ENCODE measurements at places on chromosomes 3 and 15.

DNA sequence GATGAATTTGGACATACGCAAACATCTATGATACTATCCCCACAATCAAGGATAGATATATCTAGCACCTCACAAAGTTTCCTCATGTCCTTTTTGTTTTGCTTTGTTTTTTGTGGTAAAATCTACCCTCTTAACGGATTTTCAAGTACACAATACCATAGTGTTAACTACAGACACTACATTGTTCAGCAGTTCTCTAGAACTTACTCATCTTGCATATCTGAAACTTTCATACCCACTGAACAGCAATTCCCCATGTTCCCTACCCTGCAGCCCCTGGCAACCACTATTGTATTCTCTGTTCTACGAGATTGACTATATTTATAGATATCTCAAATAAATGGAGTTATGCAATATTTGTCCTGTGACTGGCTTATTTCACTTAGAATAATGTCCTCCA is 58.1 kb upstream of the TJP1 start:
- no peak for DNase-seq

GRCh38 chr15:72474466-72474911 is 359 bp downstream of the ARIH1 start:
- no peak for DNase-seq

DNA sequence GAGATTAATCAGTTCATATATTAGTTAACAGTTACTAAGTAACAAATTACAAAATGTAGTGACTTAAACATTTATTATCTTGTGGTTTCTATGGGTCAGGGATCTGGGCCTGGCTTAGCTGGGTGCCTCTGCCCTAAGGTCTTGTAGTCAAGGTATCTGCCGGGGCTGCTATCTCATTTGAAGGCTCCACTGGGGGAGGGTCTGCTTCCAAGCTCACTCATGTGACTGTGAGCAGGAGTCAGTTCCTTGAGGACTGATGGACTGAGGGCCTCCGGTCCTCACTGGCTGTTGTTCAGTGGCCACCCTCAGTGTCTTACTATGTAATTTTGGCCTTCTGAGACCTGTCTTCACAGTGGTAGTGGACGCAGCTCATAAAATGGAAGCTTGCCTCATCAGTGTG is 135.9 kb upstream of the PLXNA1 start:
- DNase-seq, result no peak

GRCh38 chr3:13045904-13046568 is 27.2 kb downstream of the IQSEC1 start:
- DNase-seq, result no peak

DNA sequence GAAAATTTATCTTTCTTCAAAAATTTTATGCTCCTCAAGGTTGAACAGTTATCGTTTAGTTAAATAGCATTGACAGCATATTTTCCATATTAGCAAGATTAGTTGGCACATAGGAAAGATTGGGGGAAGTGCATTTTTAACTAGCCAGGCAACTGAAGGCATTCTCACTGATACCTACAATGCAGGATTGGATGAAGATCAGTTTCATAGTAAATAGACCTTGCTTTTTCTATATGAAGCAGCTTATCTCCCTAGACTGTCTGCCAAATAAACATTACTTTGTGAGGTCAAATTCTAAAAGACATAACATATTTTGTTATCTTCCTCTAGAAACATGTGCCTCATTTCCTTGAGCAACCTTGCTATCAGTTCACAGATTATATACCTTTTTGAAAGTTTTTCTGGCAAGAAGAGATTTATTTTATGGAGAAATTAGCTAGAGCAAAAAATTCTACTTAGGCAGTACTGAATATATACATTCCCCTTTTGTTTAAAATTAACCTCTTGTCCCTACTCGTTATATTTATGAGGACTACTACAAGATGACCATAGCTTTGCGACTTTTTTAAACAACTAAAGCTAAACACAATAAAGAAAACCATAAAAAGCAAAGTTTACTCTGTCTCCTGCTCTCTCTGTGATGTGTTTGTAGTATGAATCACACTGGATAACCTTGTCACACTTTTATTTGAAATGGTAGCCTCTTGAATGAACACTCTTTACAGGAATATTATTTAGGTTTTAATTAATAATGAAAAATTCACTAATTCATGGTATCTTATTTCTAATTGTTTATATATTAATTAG is 654.9 kb upstream of the TBL1XR1 start:
- DNase-seq, result no peak

GRCh38 chr3:183818041-183818620 is 7.2 kb downstream of the MAP6D1 start:
- DNase-seq, result no peak

- no peak for DNase-seq
Observed at GRCh38 chr3:81643721-81644120, 117.7 kb downstream of the GBE1 start.

GRCh38 chr15:78083687-78084448 is 6.4 kb upstream of the TBC1D2B start:
- DNase-seq, result no peak

GRCh38 chr3:113051302-113051711 is 60.5 kb downstream of the GTPBP8 start:
- DNase-seq, result peak; percentile 87

DNA sequence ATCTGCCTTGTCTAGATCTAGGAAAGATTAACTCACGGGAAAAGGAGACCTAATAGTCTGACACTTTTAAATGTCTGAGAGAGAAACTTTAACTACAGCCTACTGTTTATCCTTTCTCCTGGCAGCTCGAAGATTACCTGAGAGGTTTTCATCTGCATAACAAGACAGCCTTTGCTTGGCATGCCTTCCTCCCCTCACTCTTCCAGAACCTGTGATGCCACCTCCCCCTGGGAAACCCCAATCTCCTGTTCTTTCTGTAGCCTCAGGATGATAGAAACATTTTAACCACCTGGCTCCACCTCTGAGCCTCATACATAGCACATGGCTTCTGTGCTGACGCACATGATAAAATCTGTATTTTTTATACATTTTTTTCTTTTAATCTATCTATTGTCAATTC is 420.8 kb downstream of the CNTN6 start:
- DNase-seq, result no peak

GRCh38 chr15:50247819-50248655 is 17.5 kb downstream of the HDC start:
- DNase-seq, result no peak

- DNase-seq, result no peak
Observed at GRCh38 chr3:177123822-177124221, 73.5 kb downstream of the TBL1XR1 start.

- DNase-seq, result no peak
Observed at GRCh38 chr3:9345041-9345440, 17.8 kb upstream of the THUMPD3 start.

DNA sequence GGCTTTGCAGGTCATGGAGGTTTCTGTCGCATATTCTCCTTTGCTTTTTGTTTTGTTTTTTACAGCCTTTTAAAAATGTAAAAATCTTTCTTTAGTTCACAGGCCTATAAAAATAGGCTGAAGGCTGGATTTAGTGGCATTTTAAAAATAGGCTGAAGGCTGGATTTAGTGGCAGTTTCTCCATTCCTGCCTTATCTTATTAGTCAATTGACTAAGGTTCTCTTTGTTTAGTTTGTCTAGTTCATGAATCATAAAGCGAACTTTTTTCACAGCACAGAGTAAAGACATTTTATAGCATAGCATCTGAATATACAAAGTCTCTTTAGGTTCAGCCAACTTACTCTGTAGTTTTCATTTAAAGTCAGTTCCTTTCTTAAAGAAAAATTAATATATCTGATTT is 31.4 kb downstream of the AP4E1 start:
- DNase-seq, result no peak

DNA sequence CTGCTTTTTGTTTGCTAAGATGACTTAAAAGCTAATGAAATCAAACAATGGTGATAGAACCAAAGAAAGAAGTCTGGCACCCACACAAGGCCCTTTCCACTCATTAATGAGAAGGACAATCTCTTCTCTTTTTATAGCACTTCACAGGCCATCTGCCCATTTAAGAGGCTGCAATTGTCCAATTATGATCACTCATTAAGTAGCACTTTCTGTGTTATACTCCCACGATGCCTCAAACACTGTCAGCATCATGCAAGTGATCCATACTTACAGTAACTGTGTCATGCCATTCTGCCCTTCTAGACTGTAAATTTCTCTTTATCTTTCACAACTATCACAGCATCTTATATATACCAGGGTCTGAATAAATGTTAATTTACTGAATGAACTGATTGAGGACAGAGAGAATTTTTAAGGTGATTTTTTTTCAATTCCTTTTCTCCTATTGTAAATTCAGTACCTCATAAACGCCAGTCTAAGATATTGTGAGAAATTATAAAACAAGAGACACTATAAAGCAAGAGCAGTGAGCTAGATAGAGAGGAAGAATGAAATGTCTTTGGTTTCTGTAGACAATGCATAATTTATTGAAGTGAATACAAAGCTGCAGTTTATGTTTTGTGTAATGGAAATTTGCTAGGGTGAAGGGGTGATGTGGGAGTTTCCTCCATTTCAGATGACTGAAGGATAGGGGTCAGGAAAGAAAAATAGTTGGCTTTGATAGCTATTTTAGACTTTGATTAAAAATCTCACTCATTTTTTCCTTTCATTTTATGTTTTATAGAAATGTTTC is 17.3 kb downstream of the CD200 start:
- no peak for DNase-seq

DNA sequence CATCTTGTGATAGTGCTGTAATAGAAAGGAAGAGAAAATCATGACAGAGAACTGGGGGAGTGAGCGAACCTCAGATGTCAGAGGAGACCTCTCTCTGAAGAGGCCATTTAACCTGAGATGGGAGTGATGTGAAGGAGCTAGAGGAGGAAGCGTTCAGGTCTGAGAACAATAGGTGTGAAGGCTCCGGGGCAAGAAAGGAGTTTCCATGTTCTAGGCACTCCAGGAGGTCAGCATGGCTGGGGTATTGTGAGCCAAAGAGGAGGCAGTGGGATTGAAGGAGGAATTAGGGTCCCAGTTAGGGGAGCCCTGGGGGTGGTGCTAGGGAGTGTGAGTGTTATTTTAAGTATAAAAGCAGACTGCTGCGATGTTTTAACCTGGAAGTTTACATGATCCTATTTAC is 8.8 kb upstream of the FILIP1L start:
- DNase-seq, result no peak

GRCh38 chr15:88127432-88127790 is 129.1 kb downstream of the NTRK3 start:
- no peak for DNase-seq

- no peak for DNase-seq
Observed at GRCh38 chr15:99702895-99703602, 30.2 kb downstream of the LYSMD4 start.

DNA sequence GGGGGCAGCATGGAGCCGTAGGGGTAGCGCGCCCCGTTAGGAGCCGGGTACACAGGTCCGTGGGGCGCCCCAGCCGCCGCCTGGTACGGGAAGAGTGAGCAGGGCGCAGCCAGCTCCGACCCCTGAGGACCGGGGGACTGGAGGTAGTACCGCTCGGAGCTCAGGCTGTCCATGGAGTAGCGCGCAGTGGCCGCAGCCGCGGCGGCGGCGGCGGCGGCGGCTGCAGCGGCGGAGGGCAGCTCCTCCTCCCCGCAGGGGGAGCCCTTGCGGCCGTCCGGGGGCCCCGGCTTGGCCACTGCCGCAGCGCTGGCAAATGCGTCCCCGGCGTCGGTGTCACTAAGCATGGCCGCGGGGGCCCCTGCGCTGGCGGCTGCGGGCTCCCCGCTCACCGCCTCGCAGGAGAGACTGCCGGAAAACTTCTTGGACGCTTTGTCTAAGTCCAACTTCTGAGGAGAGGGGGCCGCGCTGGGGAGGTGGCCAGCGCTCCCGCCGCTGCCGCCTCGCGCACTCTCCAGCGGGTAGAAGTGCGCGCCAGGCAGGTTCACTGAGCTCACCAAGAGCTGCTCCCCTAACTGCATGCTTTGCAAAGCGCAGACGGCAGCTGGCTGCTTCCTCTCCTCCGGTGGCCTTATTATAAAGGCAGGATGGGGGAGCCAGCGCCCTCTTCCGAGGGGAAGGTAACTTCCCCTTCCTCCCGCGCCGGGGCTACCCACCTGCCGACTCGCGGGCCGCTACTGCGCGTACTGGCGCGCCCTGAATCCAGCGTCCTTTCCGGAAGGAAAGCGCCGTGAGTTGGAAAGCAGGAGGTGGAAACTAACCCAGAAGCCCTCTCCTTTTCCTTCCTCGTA is at the start of gene EOMES:
EOMES (minus strand) TSS at position 607 of the 848 bp plus-strand sequence; CDS start at position 578, 29 bp downstream.
- DNase-seq, result peak; percentile 82

DNA sequence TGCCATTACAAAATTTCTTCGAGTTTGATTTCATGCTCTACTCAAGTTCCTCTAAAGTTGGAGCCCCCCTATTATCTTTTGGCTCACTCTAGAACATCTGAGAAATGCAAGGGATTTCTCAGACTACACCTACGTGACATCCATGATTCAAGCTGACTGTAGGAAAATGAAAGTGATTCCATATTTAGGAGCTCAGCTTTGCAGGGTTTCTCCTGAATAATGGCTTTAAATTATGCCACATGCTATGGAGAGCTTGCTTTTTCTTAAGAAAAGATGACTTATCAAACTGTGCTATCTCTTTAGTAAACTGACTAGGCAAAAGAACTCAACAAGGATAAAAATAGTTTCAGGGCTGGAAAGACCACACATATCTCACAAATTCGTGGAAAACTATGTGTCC is 292.1 kb downstream of the LSAMP start:
- DNase-seq, result no peak

- DNase-seq, result no peak
Observed at GRCh38 chr3:53581671-53582070, 87.3 kb downstream of the CACNA1D start.

GRCh38 chr3:141269961-141270360 is 38.3 kb downstream of the PXYLP1 start:
- no peak for DNase-seq

GRCh38 chr3:111080413-111080812 is 8.8 kb downstream of the NECTIN3 start:
- DNase-seq, result no peak

Measured in activated CD8-positive, alpha-beta memory T cell treated with anti-CD3 and anti-CD28 coated beads, Interleukin-2, amount 50 U/mL, for 4 hours (primary cell).